ENCODE measurements at places on chromosomes 2 and 18.
A peak's percentile ranks its signal among the peaks of the same experiment; 100 is the strongest.

- DNase-seq = no peak
These were observed 201.9 kb upstream of the TRIB2 start for GRCh38 chr2:12514631-12515437.

GRCh38 chr2:105329561-105330495, at the start of gene TGFBRAP1:
TSS of gene TGFBRAP1 (minus strand) at chr2:105329735. CDS start at chr2:105308301, 21,434 bp downstream.
- peak; percentile 50 for DNase-seq

GRCh38 chr2:29050591-29050990, 23.7 kb downstream of the PCARE start:
- DNase-seq = no peak

DNA sequence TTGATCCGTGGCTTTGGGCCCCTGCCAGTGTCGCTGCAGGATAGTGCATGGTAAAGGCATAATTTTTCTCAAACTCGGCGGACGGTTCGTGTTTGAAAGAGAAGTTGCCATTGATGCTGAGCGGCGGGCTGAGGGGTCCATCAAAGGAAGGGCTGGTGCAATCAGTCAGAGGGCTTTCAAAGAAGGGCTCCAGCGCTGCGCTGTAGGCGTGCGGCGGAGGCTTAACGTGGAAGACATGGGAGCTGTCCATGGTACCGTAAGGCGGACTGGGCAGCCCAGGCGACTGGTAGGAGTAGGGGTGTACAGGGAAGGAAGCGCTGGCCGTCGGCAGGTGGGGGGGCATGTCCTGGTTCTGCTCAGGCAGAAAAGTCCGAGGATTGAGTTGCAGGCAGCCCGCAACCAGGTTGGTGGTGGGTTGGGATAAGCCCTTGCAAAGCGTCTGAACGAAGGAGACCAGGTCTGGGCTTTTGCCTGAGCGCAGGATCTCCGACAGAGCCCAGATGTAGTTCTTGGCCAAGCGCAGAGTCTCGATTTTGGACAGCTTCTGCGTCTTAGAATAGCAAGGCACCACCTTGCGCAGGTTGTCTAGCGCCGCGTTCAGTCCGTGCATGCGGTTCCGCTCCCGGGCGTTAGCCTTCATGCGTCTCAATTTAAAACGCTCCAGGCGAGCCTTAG, 2.3 kb downstream of the NEUROD1 start:
- no peak for DNase-seq

DNA sequence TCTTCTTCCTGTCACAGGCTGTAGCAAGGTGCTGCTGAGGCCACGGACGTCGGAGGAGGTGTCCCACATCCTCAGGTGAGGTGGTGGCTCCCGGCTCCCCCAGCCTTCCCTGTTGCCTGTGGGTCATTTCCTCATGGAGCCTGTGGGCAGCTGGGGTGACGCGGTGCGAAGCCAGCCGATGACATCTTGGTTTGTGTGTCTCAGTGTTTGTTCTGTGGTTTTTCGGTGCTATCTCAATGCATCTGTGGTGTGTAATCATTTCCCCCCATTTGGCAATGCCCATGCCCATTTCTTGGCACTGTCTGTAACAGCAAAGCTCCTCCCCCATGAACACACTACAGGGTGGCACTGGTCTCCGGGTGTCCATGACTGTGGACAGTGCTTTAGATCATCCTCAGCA, 6.6 kb downstream of the D2HGDH start:
- DNase-seq = peak; percentile 19

DNA sequence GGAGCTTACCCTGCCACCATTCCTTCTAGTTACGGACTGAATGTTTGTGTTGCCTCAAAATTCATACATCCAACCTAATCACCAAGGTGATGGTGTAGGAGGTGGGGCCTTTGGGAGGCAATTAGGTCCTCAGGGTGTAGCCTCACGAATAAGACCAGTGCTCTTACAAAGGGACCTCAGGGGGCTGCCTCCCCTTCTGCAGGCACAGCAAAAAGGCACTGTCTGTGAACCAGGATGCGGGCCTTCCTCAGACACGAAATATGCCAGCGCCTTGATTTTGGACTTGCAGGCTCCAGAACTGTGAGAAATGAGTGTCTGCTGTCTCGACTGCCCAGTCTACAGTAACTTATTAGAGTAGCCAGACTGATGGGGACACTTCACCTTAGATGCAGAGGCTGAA, 150.4 kb upstream of the HDAC4 start:
- DNase-seq = no peak

GRCh38 chr2:26897807-26898479, 50.0 kb downstream of the DPYSL5 start:
- no peak for DNase-seq

DNA sequence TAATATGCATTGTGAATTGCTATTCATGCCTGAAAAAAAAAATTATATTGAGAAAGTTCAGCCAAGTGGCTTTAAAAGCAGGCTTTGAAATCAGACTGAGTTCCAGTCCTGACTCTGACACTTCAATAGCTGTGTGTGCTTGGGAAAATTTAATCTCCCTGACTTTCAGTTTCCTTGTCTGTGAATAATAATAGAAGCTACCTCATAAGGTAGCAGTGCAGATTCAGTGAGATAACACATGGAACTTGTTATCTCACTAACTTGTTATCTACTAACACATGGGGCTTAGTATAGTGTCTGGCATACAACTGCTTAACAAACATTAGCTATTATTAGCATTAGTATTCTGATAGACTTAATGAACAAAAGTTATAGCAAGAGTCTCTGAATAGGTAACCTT, 14.9 kb downstream of the ALS2 start:
- DNase-seq = no peak

DNA sequence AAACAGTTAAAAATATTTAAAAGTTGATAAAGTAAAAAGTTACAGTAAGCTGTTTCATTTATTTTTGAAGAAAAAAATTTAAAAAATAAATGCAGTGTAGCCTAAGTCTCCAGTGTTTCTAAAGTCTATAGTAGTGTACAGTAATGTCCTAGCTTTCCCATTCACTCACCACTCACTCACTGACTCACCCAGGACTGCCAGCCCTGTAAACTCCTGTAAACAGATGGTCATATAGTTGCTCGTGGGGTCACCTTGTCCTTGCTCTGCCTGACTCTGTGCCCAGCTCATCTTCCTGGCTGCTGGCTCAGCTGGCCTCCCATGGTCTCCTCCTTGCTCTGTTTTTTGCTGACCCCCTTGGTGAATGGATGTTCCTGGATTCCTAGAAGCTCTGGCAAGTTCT, 180.3 kb downstream of the VAPA start:
- DNase-seq = no peak

- DNase-seq = no peak
These were observed 569.2 kb downstream of the STK39 start for GRCh38 chr2:167678158-167678557.

DNA sequence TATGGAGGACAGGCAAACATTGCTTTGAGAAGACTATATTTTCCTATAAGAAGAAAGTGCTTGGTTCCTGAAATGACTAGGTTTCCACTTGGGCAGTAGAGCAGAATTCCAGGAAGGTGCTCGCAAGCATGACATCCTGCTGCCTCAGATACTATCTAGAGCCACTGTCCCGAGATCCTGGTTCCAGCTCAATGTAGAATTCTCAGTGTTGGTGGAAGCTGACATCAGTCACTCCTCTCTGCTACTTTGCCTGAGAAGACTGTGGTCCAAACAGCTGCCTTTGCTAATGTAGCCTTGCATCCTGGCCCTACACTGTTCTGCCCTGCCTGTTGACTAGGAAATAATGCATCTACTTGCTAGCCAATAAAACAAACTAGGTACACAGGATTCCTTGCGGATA, 50.0 kb upstream of the ITGA6 start:
- no peak for DNase-seq

- DNase-seq = no peak
These were observed 148.6 kb downstream of the FAM210A start for GRCh38 chr18:13577781-13578180.

DNA sequence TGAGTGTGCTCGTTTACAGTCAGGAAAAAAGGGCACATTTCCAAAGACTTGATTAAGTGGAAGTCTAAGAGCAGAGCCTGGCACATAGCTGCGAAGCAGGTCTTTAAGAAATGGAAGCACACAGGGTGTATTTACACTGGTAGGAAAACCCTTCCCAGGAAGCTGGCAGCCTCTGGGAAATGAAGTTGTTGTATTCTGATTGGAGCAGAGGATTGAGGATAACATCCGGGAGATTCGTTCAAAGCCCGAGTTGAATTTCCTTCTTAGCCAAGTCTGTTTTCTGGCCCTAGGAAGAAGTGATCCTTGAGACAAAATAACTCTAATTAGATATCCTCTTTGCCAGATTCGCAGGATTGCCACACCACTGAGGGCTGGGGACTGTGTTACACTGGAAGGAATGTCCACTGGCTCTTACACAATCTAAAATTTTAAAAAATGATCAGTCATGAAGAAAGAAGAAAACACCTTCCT, 75.9 kb downstream of the ITGB1BP1 start:
- DNase-seq = no peak

- DNase-seq = no peak
These were observed 122.1 kb downstream of the DTNB start for GRCh38 chr2:25551316-25551715.

Measured in stimulated activated CD8-positive, alpha-beta memory T cell treated with anti-CD3 and anti-CD28 coated beads, Interleukin-12 subunit alpha, Interleukin-12 subunit beta, amount 100 ng/mL, for 4 hours (primary cell).